ENCODE measurements at places on chromosomes 13 and 19. TPM values are rescaled to one million over a fixed set of nuclear protein-coding genes. Genes with fewer than 3 reads are reported as not detected.

DNA sequence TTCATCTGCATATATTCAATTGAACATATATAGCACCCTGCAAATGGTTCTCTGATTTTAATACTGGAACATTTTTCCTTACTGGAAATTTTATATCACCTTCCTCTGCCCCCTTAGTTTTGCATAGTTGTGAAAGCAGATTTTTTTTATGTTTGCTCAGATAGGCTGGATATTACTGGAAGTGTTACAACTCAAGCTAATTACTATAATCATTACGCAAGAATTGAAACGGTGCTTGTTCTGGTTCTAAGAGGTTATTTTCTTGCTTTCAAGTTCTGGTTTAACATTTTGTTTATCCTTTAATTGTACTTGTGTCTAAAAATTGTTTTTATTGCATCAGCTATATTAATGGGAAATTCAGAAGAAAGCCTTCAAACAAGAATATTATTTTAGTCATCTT lies 95.6 kb upstream of the MYO16 start:
- DNase-seq = no peak

- DNase-seq = no peak
Observed at GRCh38 chr13:40613914-40614313, 52.5 kb downstream of the FOXO1 start.

DNA sequence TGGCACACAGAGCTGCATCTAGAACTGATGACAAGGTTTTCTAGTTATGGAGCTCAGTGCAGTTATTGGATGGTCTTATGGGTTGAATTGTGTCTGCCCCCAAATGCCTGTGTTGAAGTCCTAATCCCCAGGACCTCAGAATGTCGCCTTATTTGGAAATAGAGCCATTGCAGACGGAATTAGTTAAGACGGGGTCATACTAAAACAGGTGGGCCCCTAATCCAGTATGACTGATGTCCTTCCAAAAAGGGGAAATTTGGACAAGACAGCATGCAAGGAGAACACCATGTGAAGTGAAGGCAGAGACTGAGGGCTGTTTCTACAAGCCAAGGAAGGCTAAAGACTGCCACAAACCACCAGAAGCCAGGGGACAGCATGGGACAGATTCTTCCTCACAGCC lies 148.7 kb downstream of the KCTD12 start:
- no peak for DNase-seq

- DNase-seq = no peak
Observed at GRCh38 chr13:44801990-44802389, 187.3 kb downstream of the NUFIP1 start.

DNA sequence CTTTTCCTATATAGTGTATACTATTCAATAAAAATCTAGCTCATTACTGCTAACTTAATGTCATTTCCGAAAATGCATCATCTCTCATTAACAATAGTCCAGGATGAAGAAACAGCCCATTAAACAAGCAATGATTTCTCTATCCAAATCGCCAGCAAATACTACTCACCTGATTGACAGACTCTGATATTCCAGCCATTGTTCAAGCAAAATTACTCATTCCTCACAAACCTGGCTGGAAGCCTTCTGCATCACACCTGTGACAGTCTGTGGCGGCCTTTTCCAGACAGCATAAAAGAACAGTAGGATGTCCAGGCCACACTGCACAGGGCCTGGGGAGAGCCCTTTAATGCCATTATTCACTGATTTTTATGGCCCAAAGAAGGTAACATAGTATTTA lies 115.9 kb downstream of the ABCC4 start:
- no peak for DNase-seq

- peak; percentile 54 for DNase-seq
Observed at GRCh38 chr13:38686577-38687245, at the start of gene FREM2. FREM2 (plus strand) TSS chr13:38687077; CDS start chr13:38687345, 268 bp downstream.

DNA sequence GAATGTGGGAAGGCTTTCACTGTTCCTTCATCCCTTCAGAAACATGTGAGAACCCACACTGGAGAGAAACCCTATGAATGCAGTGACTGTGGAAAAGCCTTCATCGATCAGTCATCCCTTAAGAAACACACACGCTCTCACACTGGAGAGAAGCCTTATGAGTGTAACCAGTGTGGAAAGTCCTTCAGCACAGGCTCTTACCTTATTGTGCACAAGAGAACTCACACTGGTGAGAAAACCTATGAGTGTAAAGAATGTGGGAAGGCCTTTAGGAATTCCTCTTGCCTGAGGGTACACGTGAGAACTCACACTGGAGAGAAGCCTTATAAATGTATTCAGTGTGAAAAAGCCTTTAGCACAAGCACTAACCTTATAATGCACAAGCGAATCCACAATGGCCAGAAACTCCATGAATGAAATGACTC lies 18.6 kb downstream of the ZNF177 start:
- no peak for DNase-seq

DNA sequence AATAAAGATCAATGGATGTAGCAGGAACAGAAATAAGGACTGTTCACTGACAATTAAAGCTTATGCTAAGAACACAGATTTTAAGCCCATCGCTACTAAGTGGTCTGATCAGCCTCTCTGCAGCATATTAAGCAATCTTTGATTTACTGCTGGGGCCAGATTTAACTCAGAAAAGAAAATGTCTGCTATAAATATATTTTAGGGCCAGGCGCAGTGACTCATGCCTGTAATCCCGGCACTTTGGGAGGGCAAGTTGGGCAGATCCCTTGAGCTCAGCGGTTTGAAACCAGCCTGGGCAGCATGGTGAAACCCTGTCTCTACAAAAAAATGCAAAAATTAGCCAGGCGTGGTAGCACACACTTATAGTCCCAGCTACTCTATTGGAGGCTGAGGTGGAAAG lies 43.0 kb downstream of the METTL21C start:
- peak; percentile 19 for DNase-seq

DNA sequence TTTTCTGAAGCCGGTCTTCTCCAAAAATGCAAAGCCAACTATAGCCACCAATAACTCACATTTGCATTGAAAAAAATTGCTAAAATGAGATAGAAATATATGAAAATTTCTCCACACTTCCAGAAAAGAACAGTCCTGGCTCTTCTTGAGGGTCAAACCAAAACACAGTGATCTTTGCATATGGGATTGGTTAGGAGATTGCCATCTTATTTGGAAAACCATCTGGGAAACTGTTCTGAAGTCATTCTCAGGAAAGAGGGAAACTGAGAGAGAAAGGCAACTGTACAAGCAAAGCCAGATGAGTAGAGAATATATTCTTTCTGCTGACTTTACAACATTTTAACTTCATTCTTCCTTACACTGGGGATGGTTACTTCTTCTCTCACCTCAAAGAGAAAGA lies 54.6 kb downstream of the HSPH1 start:
- no peak for DNase-seq

GRCh38 chr19:44807652-44808462 lies 1.0 kb upstream of the BCAM start:
- peak; percentile 43 for DNase-seq

DNA sequence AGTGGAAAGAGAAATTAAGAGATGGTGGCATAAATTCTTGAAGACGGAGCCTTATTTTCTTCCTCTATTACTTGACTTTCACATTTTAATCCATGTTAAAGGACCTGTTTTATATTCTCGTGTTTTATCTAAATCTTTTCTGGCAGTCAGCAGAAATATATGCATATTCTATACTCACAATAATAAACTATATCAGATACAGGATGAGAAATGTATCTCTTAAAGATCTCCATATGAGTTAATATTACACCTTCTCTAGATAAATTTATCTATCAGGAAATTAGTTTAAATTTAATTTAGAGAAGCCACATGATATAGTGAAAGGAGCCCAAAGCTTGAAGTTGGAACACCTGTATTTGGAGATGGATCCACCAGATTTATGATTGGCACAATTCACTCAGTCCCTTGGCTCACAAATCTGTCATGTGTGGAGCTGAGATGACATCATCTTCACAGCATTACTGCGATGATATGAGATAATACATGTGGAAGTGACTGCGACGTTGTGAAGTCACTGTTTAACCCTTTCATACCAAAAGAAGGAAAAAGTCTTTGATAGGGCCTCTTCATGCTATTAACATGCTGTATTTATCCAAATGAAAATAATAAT lies 216.4 kb downstream of the FGF14 start:
- DNase-seq = no peak

DNA sequence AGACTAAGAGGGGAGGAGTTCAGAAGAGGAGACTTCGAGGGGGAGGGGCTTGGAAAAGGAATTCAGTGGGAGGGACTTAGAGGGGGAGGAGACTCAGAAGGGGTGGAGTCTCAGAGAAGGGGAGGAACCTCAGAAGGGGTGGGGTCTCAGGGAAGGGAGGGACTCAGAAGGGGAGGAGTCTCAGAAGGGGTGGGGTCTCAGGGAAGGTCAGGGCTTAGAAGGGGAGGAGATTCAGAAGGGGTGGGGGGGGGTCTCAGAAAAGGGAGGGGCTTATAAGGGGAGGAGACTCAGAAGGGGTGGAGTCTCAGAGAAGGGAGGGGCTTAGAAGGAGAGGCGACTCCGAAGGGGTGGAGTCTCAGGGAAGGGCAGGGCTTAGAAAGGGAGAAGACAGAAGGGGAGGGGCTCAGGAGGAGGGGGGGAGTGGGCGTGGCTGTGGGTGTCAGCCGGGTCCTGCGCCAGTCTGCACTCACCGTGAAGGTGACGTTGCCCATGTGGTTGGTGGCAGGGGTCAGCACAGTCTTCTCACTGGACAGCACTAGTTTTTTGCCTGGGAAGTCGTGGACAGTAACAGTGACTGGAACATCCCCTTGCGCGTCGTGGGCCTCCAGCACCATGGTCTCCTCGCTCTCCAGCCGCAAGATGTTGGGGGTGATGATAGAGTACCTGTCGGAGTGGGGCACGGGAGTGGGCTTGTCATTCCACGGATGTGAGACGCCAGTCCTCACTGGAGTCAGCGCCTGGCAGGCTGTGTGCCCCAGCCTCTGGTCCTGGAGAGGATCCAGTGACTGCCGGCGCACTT lies 1.5 kb downstream of the C3 start:
- DNase-seq = no peak

GRCh38 chr19:18230941-18231734 lies 4.9 kb upstream of the PDE4C start:
- no peak for DNase-seq

DNA sequence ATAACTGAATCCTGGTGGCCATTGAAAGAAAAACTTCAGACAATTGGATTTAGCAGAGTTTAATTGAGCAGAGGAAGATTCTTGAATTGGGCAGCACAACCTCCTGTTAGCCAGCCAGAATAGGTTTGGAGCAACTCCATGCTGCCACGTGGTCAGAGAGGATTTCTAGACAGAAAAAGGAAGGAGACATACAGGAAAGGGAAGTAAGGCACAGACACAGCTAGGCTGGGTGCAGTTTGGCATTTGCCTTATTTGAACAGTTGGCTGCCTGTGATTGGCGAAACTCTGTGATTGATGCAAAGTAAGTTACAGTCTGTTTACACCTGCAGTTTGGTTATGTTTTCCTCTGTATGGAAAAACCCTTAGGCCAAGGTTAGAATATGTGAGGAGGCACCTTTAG lies 85.8 kb upstream of the SPATA13 start:
- no peak for DNase-seq

DNA sequence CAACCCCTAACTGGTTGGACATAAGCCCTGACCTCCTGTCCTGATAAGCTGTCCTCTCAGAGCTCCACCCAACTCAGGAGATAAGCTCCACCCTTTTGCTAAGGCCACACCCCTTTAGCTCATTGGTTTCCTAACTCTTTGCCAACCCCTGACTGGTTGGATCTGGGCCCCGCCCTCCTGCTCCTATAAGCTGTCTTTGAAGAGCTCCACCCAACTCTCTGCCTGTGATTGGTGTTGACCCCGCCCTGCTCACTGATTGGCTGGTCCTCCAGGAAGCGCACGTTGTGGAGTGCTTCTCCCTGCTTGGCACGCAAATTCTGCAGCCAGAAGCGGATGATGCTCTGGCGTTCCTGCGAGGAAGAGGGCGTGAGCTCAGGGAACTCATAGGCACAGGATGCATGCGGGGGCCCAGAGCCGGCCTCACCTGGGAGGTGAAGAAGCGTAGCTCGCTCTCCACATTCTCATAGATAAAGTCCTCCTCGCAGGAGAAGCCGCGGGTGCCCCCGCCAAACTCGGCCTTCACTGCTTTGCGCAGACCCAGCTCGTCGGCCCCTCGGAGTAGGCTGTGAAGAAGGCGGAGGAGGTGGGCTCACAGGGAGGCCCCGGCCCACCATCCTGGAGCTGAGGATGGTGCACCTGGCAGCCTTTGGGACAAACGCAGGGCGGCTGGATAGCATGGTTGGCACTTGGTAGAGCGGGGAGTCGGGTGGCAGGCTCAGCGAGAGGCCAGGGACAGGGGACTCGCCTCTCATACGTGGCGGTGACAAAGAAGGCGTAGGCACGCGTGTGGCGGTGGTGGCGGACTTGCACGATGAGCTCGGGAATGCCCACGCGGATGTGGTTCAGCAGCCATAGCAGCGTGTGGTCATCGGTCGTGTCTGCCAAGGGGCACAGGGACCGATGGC lies 1.7 kb downstream of the ANO8 start:
- no peak for DNase-seq

DNA sequence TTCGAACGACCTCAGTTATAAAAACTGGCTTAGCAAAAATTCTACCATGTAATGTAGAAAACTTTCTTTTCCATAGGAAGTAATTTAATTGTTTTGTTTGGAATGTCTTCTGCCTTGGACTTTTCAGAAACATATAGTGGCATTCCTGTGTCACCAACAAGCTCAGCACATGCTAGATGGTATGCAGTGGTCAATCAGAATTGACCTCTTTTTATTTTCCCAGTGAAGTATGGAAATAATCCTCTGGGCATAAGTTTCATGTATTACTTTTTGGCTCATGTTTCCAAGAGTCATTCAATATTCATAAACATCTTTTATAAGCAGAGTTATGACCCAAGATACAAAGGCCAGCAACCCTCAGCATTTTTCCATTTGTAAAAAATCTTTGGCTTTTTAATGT lies 33.6 kb downstream of the NALCN start:
- no peak for DNase-seq

DNA sequence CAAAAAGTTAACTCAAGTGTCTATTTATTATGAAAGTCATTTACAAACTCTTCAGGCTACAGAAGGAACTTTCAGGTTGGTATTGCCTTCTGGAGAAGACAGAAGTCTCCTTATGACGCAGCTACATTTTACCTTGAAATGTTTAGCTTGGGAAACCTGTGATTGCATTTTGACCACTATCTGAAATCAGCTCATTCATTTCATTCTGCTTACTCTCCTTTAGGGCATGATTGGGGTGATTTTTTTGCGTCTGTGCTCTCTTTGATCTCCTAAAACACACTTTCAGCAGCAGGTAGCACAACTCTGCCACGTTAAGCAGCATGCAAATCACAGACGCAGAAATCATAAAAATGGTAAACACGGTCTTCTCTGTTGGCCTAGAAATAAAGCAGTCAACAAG lies 9.6 kb downstream of the GJB6 start:
- no peak for DNase-seq

NCR1 gene
- total RNA-seq = not detected

ARHGAP33 gene
- 2.8 TPM for total RNA-seq

ZNF667 gene
- 9.4 TPM for total RNA-seq

MISP3 gene
- total RNA-seq = 1.5 TPM

KLK6 gene
- 33.5 TPM for total RNA-seq

PGLYRP1 gene
- not detected for total RNA-seq

ZNF562 gene
- total RNA-seq = 37.3 TPM

UHRF1 gene
- total RNA-seq = 21.2 TPM

QPCTL gene
- total RNA-seq = 15.6 TPM

UBAC2 gene
- 79.1 TPM for total RNA-seq

FXYD5 gene
- 153 TPM for total RNA-seq

PLVAP gene
- total RNA-seq = 1.5 TPM

Data from kidney epithelial cell (primary cell).